Foreskin melanocyte (primary cell): ENCODE measurements at places on chromosomes 5 and 9.

DNA sequence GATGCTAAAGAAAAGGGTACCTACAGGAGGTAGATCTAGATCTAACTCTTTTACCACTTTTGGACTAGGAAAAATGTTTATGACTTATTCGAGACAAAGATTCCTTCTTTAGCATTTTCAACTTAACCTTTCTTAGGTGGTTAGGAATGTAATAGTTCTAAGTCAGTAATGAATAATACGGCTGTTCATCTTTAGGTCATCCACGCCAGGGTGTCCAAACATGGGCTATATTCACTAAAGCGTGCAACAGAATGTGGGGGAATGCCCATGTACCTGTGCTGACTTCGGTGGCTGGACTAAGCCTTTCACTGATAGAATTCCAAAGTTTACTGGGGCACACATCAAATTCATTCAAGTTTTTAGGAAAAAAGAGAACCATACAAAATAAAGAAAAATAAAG is 164.7 kb downstream of the TSSK1B start:
- DNase-seq: no peak

DNA sequence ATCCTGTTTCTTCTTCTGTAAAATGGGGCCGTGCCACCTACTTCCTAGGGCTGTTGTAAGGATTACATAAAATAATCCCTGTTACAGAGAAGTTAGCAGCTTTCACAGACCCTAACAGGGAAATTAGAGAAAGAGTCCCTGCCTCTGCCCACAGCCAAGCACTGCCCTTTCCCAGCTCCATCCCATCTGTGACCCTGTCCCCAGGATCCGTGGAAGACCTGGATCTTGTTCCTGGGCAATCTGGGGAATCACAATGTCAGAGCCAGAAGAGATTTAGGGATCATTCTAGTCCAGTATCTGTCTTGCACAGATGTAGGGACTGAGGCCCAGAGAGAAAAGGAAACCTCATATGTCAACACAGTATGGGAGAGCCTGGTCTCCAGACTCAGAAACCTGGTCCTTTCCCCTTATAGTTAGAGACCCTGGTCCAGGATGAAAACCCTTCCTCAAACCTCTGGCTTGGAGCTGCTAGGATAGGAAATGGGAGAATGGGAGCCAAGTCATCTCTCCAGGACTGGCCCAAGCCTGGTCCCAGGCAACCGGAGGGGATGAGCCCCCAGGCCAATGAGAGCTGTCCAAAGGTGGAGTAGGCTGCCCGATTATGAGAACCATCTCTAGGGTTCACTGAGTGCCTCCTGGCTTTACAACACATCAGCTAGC is 12.5 kb downstream of the LHX6 start:
- DNase-seq: no peak

GRCh38 chr5:146233441-146233840 is 30.0 kb downstream of the RBM27 start:
- DNase-seq: no peak

DNA sequence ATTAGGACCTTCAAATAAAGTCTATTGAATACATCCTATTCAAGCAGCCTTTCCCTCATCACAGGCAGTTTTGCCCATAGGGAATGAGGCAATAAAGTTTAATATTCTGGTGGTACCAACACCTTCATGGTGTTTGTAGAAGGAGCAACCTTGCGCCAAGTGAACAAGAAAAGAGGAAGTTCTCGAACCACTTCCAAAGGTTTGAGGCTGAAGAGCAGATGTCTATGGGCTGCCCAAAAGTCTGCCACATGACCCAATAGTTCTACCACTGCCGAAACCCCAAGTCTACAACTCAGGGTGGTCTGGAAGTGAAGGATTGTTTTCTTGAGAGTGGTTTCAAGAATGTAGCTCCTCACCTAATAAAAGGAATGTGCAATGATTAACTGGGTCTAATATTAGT is 123.1 kb downstream of the NPR3 start:
- no peak for DNase-seq

DNA sequence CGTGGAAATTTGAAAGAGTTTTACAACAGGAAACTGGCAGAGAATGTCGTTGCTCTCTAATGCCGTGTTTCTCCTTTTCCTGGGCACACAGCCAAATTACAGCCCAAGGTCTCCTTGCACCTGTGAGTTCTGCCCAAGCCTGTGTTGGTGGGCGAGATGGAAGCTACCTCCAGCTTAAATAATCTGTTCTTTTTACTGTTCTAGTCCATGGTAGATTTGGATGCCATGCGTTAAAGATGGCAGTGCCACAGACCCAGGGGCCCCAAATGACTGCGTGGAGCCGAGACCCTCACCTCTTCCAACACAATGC is 92.6 kb upstream of the IRX4 start:
- DNase-seq: no peak

GRCh38 chr5:180486636-180487149 is 7.5 kb upstream of the CNOT6 start:
- DNase-seq: no peak

DNA sequence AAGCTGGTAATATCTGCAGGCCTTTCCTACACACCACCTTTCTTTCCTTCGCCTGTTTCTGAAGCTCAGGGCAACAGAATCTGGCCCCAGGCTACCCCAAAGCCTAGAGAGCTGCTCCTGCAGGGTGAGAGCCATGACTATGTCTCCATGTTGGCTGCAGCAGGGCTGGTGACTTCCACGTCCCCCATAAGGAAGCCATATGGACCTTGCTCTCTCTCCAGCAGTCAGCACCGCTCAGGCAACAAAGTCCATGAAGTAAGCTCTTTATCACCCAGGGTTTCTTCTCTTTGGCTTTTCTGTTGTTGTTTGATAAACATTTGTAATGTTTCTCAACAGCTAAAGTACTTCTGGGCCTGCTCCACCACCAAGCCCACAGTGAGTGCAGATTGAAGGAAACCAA is 125.2 kb downstream of the SLIT3 start:
- no peak for DNase-seq

DNA sequence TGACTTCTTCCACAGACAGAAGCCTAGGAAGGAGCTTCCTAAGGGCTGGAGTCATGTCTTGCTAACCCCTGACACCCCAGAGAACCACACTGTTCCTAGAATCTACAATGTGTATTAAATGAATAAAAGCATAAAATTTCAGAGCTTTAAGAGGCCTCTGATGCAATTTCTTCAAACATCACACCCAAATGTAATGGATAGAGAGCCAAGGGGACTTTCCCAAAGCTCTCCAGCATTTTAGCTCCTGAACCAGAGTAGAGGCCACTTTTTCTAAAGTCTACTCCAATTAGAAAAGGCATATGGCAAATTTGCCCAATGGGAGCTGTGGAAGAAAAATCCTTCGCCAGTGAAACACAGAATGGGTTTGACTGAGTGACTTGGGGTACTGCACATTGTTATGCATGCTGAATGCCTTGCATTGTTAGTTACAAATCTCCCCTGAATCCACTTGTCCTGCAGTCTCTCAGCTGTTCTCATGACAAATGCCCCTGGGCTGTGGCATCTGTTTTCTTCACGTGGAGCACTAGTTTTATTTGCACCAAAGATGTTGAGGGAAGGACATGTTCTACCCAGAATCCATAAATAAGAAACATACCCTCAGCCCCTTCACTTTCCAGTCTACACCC is 334.0 kb downstream of the ASTN2 start:
- DNase-seq: no peak

DNA sequence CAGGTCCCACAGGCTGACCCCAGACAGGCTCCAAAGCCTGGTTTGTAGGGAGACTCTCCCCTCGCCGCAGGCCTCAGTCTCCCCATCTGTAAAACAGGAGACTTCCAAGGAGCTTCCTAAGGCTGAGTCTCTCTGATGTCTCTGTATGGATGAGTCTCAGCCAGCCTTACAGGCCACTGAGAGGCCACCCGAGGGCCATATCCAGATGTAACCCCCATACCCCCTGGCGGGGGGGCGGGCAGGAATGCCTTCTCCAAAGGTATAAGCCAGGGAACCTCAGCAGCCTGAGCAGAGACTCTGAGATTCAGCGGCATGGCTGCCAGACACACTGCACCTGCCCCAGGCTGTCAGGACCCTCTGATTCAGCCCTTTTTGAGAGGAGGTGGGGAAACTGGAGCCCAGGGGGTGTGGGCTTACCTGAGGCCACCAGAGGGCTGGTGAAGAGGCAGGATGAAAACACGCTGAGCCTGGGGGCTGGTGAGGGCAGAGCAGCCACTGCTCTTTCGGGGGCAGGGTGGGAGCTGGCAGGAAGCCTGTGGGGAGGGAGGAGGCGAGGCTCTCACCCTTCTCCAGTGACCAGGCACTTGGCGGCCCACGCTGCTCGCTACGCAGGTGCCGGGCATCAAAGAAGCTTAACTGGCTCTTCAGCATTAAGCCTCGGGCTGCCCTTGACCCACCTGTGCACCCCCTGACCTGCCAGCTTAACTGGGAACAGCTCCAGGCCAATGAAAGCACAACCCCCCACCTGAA is 5.5 kb upstream of the SUSD3 start:
- DNase-seq: no peak

DNA sequence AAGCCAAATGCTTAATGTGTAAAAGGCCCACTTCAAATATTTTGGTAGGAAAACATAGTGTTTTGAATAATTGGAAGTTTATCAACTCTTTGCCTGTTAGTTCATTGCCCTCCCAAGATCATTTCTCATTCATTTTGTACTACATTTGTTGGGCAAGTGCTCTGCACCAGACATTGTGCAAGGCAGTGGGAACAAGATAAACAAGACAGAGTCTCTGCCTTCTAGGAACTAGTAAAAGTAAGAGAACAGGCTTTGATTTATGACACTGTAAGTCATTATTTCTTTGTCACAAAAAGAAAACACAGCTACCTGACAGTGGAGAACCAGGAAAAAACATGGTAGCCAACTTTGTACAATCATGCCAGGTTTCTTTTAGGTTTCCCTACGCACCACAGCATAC is 63.7 kb upstream of the PAM start:
- no peak for DNase-seq

DNA sequence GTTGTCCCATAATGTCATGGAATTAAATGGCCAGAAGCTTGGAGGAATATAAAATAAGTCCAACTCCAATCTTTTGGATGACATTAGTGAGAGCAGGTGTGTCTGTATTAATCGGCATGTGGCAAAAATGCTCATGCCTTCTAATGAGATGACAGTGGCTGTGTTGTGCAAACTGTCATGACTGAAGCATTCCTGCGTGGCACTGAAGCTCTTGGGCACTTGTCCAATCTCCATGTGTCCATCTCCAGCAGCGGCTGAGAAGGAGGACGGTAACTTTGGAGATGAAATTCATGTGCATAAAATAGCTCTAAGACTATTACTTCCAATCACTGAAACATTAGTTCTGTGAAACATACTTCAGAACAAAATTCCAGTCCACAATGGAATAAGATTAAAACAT is 697.5 kb upstream of the GRAMD2B start:
- no peak for DNase-seq

DNA sequence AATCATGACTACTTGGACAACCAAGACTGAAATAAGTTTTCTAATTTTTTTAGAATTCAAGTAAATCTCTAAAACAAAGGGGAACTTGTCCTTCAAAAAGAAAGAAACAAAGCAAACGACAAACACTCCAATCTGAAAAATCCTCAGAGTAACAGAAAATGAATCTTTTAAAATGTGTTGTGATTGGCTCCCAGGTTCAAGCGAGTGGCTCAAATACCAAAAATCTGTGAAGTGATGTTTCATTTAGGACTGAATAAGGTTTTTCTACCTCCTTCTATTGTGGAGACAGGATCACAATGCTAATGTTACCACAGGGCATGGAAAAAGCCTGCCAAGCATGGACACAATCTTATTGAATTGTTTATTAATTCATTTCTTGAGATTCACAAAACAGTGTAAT is 415.7 kb downstream of the RAB3C start:
- DNase-seq: peak; percentile 22

DNA sequence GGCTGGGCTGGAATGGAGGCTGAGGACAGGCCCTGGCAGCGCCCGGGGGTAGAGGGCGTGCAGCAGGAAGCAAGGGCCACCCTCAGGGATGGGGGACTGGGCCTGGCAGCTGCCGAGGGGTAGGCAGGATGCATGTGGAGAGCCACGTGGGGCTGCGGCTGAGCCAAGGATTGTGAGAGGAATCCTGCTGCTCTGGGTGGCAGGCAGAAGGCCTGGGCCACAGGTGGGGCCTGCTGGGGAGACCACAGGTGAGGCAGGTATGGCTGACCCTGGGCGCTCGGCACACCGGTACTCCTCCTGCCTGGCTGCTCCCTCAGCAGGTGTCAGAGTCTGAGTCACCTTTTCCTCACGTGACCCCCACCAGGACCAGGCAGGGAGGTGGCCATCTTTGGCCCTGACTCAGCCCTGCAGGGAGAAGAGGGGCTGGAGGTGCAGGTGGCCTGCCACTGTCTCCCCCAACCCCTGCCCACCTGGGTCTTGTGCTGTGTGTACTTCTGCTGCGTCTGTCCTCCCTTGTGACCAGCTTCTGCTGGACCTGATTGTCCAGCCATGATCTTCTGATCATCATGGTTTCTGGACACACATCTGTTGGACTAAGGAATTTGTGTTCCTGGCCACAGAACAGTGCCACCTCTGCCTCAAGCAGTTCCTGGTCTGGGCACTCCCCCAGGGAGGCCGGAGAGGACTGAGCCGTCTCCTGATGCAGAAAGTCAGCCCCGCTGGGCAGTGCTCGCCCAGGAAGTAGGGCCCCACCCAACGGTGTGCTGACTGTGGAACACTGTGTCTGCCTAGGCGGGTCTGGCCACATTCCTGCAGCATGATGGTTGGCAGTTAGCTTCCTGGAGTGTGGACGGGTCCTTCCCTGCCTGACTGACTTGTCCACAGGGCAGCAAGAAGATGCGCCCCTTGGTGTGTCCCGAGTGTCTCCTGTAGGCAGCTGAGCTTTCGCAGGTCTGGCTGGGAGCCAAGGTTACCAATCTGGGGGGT is 6.4 kb downstream of the ARRDC1 start:
- no peak for DNase-seq

DNA sequence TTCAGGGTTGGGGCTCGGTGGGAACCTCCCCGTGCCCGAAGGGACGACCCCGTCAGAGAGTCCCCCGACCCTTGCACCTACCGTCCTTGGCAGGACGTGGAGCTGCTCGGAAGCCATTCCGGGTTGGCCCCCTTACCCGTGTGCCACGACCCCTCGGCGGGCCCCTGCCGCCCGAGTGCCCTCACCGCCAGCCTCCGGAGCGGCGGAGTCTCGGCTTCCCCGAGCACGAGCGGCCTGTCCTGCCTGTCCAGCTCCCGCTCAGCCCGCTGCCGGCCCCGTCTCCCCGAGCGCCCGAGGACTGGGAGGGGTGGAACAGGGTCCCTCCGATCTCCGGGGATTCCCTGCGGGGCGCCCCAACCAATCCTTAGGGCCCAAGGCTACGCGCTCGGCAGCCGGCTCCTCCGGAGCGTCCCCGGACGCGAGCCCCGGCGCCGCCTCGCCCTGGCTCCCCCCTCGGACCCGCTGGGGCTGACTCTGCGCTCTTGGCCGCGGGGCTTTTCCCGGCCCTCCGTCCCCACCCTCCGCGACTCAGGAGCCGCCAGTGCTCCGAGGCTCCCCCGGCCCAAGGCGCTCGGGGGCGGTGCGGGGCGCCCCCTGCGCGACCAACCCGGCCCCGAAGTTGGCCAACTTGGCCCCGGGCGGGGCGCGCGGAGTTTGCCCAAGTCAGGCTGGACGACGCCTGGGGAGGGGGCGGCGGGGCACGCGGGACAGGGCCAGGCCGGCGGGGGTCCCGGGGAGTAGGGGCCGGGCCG is 654 bp downstream of the ADAMTS2 start:
- no peak for DNase-seq
